ENCODE measurements at places on chromosomes 11 and 22. TPM values are rescaled to one million over a fixed set of nuclear protein-coding genes. Genes with fewer than 3 reads are reported as not detected.

TST gene
- total RNA-seq: 38.0 TPM

MYH9 gene
- 668 TPM for total RNA-seq

DNA sequence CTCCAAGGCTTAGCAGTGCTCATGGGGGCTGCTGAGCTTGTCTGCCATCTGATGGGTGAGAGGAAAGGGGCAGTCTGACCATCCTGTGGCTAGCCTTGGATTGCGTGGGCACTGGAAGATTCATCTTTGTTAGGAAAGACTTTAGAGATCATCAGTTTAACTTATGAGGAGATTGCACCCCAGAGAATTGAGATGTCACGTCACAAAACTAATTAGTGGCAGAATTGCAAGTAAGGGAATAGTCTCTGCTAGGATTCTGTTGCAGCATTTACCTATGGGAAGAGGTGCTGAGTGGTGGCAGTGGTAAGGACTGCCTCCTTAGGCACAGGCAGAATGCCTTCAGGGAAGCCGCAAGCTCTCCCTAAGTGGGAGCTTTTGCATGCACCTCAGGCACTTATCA, 42.8 kb upstream of the HSPA8 start:
- no peak overlapping the region for H3K4me3 ChIP-seq
- no peak overlapping the region for H3K27ac ChIP-seq
- no peaks in the 10 kb centered on the region for H3K36me3 ChIP-seq
- DNase-seq: no peak
- H3K4me1 ChIP-seq: no peaks in the 10 kb centered on the region

DNA sequence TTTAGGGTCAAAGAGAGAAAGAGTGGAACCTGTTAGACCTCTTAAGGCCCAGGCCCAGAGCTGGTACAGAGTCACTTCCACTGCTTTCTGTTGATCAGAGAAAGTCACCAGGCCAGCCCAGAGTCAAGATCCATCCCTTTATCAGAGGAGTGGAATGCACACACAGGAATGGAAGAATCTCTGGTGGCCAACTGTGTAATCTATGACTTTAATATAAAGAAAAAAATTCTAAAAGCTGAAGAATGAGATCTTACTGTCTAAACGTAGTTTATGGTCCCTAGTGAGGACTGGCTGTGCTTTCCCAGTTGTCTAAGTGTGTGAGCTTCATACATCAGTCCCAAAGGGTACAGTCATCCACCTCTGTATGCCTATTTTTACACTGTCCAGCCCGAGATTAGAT, 51.0 kb downstream of the PPFIBP2 start:
- H3K27ac ChIP-seq: no peak overlapping the region
- no peaks in the 10 kb centered on the region for H3K4me1 ChIP-seq
- DNase-seq: no peak
- H3K36me3 ChIP-seq: no peaks in the 10 kb centered on the region

MICALL1 gene
- total RNA-seq: 61.1 TPM

DNA sequence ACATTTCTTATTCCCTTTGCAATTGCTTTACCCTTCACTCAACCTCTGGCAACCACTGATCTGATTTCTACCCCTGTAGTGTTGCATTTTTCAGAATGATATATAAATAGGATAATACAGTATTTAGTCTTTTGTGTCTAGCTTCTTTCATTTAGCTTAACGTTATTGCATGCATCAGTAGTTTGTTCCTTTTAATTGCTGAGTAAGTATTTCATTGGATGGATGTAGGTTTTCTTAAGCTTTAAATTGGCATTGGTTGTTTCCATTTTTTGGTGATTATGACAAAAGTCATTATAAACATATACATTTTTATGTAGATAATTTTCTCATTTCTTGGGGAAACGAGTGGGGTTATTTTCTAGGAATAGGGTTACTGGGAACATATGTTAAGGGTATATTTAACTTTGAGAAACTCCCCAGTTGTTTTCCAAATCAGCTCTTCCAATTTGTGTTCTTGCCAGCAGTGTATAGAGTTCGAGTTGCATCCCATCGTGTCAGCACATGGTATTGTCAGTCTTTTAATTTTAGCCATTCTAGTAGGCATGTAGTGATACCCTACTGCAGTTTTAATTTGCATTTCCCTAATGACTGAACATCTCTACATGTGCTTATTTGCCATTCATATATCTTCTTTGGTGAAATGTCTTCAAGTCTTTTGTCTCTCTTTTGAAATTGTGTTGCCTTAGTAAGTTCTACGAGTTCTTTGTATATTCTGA, 60.3 kb downstream of the DDX10 start:
- H3K27me3 ChIP-seq: no peaks in the 10 kb centered on the region
- no peak overlapping the region for H3K4me3 ChIP-seq
- no peak for DNase-seq
- H3K36me3 ChIP-seq: no peaks in the 10 kb centered on the region
